ENCODE measurements at places on chromosomes 3 and 15.

- no peak for DNase-seq
These were observed 1.4 kb downstream of the CCR5AS start for GRCh38 chr3:46405301-46406019.

GRCh38 chr3:16975083-16975482 lies 90.3 kb downstream of the PLCL2 start:
- DNase-seq, result no peak

- no peak for DNase-seq
These were observed 109.3 kb downstream of the ZIC1 start for GRCh38 chr3:147518465-147518864.

DNA sequence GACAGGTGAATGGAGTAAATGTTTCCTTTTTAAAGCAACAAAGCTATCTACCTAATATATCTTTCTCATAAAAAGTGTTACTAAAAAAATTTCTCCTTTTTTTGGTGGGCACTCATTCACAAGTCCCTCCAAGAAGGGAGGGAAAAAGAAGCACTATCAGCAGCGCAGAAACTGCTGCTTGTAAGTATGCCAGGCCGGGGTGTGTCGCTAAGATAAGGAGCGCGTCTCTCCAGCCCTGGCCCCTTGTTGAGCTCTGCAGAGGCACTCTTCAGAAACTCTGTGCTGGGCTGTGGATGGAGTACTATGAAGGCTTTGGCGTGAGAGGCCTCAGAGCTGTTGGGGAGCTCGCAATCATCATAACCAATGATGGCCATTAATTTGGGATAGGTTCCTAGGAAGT lies 49.1 kb downstream of the ZDHHC3 start:
- no peak for DNase-seq

DNA sequence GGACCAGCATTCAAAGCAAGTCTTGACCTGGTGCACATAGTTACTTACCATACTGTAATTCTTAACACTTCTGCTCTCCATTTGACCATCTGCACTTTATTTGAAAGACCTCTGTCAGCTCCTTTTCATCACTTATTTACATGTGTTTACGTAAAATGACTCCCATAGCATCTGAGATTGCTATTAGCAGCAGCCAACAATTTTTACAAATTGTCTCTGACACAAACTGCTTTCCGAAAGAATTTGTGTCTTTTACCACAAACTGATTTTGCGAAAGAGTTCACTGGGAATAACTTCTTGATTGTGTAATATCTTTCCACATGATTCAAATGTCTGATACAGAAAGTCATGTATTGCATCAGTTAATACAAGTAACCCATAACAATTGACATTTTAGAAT lies 144.1 kb upstream of the PEX5L start:
- peak; percentile 67 for DNase-seq

DNA sequence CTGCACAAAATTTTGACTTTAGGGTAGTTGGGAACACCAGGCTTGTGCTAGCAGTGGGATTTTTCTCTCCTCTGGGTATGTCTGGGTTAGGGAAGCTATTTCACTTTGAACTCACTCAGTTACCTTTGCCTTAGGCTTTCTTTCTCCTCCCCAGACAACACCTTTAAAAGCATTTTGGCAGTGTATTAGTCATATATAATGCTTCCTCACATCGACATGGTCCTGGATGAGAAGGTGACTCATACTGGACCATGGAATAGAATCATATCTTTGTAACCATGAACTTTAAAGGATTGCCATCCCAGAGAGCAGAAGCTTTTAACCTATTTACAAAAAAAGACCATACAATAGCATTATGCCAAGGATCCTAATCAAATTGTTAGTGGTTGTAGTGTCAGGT lies 2.7 kb downstream of the RYR3 start:
- no peak for DNase-seq

DNA sequence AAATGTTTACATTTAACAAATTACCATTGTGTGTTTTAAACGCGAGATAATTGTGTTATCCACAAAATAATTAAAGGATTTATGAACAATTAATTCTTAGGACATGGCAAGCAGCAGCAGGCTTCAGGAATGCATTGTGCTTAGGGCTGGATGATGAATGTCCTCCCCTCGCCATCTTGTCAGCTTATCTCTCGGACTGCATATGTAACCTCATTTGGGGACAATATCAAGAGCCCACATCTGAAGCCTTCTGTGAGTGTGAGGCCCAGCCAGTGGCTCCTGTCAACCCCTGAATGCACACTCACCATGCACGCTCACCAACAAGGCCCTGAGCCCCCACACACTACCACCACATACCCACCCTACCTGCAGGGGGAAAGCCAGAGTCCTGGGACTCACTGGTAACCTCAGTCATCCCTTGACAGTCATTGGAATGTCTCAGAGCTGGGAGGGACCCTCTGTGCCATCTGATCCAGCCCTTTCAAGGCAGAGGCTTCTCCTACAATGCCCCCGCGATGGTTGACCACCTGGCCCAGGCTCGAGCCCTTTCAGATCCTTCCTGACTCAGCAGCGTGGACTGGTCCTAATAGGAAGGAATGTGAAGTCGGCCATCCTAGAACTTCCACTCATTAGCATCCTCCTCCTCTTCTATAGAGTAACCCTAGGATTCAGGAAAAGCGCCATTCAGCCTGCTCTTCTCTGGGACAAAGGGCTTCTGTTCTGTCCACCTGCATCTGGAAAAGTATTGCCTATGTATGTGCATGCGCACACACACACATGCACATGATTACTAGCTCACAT lies 38.2 kb downstream of the MRPL46 start:
- no peak for DNase-seq

DNA sequence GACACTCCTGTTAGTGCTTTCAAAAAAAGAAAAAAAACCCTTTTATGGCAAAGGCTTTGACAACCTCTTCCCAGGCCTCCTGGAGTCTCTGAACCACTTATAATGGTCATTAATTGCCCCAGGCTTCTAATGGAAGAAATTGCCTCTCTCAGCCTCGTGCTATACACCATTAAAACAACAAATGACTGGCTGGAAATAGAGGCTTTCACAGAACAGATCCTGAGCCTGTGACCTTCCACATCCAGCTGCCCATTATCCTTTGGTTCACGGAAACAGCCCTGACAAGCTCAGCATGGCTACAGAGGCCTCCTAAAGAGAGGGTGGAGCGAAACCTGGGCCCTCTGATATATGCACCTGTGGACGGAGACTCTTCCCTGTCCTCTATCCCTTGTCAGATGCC lies 26.8 kb upstream of the MKRN3 start:
- no peak for DNase-seq

DNA sequence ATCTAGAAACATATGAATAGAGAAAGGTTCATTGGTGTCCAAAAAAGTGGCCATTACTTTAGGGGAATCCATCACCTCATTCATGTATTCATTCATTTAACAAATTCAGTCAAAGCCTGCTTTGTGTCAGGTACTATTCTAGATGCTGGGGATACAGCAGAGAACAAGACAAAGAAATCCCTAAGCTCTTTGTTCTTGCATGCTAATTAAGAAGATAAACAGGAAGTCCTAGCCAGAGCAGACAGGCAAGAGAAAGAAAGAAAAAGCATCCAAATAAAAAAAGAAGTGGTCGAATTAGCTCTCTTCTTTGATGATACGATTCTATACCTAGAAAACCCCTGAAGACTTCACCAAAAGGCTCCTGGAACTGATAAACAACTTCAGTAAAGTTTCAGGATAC lies 12.4 kb upstream of the ZMAT3 start:
- DNase-seq, result no peak

DNA sequence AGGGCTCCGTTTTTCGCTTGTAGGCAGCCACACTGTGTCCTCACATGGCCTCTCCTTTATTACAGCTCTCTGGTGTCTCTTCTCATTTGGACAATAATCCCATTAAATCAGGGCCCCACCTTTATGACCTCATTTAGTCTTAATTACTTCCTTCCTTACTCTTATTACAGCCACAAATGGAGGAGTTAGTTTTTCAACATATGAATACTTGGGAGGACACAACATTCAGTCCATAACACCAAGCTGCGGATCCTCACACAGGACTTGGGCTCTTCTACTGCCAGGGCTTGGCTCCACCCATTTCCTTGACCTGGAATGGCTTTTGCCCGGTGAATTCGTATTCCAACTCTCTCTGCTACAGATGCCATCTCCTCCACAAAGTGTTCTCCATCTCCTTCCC lies 74.3 kb upstream of the SLC7A14 start:
- DNase-seq, result no peak

- DNase-seq, result no peak
These were observed 18.0 kb downstream of the ZNF148 start for GRCh38 chr3:125357032-125357658.

GRCh38 chr3:190229632-190230424 lies 92.4 kb downstream of the CLDN1 start:
- peak; percentile 86 for DNase-seq

DNA sequence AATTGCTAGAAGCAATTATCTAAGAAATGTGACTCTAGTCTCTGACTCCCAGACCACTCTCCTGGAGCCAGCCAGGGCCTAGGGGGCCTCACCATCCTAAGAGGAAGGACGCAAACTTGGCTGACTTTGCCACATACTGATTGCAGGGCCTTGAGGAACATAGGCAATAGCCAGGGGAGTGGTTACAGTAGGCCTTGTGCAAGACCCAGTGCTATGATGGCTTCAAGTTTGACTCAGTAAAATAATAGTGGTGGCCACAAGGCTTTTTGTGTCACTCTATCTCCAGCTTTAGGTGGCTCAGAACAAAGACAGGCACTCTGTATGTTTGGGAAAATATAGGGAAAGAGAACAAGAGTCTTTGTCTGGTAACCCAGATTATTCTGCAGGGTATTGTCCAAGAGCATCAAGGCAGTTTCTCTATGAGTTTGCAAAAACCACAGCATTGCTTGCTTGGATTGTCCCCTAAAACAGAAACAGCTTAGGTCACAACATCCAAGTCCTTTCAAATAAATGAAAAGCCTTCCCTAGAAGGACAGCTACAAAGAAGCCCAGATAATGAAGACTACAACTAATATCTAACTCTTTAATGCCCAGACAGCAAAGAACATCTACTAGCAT lies 631.5 kb downstream of the PYDC2 start:
- peak; percentile 4 for DNase-seq

- DNase-seq, result peak; percentile 9
These were observed 30.9 kb upstream of the VPS8 start for GRCh38 chr3:184780981-184781515.

GRCh38 chr3:195810455-195810845 lies 1.3 kb downstream of the MUC4 start:
- DNase-seq, result no peak

- no peak for DNase-seq
These were observed 6.3 kb upstream of the LRRC58 start for GRCh38 chr3:120355486-120355885.

GRCh38 chr3:160400030-160400701 lies 716 bp downstream of the SMC4 start:
- DNase-seq, result peak; percentile 61

DNA sequence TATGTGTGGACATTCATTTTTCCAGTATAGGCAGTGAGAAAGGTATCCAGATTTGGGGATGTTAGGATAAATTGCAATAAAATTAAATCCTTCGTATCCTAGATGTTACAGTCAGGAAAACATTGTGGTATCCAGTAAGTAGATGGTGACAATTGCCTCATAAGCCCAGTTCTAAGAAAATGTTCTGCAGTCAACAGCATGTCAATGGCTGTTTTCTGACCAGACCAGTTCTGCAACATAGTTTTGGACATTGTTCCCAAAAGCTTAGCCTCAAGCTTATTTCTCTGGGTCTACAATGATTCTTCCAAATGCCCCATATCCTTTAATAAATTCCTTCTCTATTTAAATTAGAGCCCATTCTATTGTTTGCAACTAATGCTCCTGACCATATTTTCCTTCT lies 480.7 kb downstream of the FHIT start:
- no peak for DNase-seq

DNA sequence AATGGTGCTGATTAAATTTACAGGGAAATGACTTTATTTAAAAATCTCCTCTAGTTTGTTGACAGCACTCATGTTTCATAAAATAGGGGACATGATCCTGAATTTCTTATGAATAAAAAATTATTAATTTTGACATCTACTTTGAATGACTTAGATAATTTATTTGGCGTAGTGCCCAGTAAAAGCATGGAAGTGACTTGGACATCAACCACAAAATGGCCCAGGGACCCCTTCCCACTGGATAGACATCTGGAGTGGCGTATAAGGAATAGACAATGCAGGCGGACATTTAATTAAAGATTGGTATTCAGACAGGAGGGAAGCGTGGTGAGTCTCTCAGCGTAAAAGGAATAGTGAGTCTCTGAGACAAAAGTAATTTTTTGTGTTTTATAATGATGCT lies 79.8 kb downstream of the ADAMTSL3 start:
- no peak for DNase-seq

DNA sequence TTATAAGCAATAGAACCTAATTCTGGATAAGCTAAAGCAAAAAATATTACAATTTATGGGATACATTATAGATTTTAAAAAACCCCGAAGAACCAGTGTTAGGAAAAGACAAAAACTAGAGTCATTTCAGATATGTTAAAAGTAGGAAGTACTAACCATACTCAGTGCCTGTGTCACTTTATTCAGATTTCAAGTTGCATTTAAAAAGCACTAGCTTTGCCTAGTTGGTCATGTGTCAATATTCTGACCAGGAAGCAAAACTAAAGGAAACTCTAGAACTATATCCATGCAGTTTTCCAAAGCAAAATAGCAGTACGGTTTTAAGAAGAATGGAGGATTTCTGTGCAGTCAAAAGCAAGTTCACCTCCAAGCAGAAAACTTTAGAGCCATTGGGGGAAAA lies 88.4 kb downstream of the RAP2B start:
- DNase-seq, result no peak

- DNase-seq, result no peak
These were observed 321.4 kb upstream of the GBE1 start for GRCh38 chr3:82082796-82083195.

- DNase-seq, result peak; percentile 28
These were observed 51.4 kb upstream of the RNF7 start for GRCh38 chr3:141686466-141687291.

DNA sequence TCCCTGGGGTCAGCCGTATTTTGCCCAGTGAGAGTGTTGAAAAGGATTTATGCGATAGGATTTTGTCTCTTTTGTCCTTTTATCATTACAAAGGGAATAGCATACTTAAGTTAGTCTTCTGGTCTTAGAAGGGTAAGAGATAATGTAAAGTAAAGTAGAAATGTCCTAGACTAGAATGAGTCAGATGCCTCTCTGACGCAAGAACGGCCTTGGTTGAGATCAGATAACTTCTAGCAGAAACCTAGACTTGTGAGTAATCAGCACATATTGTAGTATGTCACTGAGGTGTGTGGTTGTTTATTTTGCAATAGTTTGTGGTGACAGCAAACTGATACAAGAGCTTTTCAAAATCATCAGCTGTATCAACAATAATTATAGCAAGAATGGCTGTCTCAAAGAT lies 866.1 kb downstream of the NSUN3 start:
- DNase-seq, result peak; percentile 99

GRCh38 chr3:46365737-46366524 lies 4.8 kb upstream of the CCR5 start:
- DNase-seq, result no peak

DNA sequence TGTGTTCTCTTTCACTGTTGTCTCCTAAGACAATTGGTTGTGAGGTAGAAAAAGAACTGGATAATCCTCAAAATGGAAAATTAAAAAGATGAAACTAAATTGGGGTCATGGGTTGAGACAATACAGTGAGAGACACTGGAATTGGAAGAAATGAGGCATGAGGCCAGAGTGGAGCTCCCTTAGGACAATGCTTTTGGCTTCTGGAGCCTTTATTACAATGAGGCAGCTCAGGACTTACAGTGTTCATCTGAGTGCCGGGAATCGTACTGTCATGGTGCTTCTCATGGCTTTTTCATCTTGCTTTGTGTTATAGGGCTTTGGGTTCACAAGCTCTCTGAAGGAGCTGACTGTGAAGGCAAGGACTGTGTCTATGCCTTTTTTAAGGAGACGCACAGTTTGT lies 293.5 kb downstream of the SOX2 start:
- DNase-seq, result no peak
